Inflammatory macrophage (primary cell): ENCODE measurements at places on chromosomes 3 and 15.

DNA sequence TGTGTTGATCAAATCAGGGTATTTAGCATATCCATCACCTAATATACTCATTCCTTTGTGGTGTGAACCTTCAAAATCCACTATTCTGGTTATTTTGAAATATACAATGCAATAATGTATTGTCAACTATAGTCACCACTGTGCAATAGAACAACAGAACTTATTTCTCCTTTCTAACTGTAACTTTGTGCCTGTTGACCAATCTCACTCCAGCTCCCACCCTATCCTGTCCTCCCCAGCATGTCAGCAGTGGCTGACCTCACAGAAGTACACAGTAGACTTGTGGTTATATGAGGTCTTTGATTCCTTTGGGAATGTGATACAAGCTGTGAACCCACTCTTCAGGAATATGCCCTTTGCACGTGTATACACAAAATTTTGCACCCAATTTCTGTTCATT lies 64.2 kb downstream of the ECT2 start:
- peak; percentile 62 for DNase-seq

DNA sequence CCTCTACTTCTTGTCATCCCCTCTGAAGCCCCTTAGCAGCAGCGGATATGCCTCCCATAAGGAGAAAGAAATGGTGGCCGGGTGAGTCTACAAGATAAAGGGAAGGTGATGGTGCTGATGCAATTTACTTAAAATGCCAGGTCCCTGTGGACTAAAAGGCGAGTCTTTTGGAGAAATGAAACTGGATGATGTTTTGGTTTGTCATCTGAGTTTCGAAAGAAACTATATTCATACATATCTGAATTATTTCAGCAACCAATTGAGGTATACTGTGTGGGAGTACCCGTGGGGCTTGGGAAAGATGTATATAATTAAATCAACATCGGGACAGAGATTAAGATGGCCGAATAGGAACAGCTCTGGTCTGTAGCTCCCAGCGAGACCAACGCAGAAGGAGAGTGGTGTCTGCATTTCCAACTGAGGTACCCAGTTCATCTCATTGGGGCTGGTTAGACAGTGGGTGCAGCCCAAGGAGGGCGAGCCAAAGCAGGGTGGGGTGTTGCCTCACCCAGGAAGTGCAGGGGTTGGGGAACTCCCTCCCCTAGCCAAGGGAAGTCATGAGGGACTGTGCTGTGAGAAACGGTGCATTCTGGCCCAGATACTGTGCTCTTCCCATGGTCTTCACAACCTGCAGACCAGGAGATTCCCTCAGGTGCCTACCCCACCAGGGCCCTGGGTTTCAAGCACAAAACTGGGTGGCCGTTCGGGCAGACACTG lies 210.6 kb upstream of the CHRM5 start:
- peak; percentile 73 for DNase-seq

- DNase-seq = no peak
These were observed 55.6 kb downstream of the SLC6A6 start for GRCh38 chr3:14457999-14458398.

DNA sequence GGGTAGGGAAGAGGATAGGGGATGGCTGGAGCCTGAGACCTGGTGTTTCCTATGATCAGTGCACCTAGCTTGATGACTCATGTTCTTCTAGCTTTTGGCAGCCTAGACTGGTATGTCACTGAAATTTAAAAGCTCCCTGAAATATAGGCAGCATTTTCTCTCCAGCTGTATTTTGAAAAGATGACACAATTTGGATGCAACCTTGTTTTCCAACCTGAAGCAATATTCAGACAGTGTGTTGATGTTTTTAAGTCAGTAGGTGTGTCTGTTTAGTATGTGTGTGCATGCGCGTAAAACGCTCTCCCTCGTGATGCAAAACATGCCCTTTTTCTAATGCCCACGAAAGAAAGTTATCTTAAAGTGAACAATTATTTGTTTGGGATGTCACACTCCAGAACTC lies 58.5 kb downstream of the RPL22L1 start:
- no peak for DNase-seq

DNA sequence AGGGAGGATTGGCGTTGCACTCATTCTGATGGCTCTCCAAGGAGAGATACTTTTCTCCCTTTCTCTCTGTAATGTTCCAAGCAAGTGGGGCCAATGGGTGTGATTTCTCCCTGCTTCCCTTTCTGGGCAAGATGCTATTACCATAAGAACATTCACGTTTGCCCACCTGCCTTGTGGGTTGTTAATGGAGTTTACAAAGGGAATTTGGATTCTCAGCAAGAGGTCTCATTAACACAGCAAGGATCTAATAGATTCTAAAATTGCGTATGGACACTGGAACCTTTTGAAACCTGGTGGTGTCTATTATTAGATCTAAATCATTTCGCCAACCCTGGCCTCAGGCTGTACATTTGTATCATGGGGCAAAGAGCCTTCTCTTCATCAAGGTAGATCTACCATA lies 74.1 kb downstream of the SLCO3A1 start:
- DNase-seq = no peak

GRCh38 chr3:141412087-141412935 lies 44.0 kb downstream of the ZBTB38 start:
- DNase-seq = peak; percentile 65

DNA sequence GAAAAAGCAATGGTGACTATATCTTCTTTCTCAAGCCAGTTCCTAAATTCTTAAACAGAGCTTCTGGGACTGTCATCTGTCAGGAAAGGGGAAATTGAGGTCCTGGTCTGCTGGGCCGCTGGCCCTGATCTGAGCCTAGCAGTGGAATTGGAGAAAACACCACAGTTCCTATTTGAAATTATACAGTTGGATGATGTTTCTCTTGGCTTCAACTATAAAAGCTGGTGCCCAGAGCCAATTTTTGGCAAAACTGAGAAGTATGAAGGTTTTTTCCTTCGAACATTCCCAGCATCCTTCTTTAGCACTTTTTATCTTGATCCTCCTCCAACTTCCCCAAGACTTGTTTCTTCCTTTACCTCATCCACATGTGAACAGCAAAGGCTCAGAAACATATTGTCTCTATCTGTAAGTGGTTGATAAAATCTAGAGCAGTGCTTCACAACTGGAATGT lies 83.9 kb downstream of the CD47 start:
- DNase-seq = peak; percentile 74

GRCh38 chr3:100737334-100737733 lies 28.0 kb downstream of the TFG start:
- peak; percentile 8 for DNase-seq

GRCh38 chr3:147299656-147300055 lies 106.7 kb downstream of the ZIC4 start:
- no peak for DNase-seq

GRCh38 chr3:13278783-13279531 lies 141.2 kb downstream of the NUP210 start:
- no peak for DNase-seq

DNA sequence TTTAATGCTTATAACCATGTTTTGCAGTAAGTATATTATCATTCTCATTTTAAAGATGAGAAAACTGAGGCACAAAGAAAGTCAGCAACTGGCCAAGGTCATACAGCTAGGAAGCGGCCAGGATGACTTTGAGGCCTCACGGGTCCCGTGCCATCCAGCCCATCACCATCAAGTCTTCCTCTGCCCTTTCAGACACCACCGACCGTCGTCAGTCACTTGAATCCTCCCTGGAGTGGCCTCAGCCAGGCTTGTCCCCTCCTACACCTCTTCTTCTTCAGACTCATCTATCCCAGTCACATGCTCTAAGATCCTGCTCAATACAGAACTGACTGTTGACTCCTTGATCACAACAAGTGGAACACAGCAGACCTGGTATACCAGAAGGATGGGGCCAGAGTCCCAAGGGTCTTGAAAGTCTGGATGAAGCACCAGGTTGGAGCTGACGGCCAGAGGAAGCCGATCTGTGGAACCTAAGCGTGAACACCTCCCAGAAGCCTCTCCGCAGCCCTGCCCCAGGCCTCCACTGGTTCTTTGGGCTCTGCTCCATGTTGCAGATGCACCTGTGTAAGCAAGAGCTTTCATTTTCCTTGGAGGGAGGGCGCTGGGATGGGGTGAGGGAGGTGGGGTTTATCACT lies 22.1 kb downstream of the ITGA11 start:
- DNase-seq = no peak

DNA sequence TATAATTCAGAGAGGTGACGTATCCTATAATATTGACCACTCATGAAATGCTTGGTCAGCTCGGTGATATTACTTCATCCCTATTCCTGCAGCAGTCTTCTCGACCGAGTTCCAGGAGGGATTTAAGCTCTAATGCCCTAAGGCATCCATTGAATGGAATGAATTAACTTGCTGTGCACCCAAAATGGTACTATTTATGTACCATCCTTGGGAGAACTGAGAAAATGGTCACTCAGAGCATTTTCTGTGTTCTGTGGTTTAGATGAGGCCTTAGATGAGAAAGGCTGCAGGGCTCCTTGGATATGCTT lies 638 bp downstream of the BLOC1S6 start:
- DNase-seq = no peak

DNA sequence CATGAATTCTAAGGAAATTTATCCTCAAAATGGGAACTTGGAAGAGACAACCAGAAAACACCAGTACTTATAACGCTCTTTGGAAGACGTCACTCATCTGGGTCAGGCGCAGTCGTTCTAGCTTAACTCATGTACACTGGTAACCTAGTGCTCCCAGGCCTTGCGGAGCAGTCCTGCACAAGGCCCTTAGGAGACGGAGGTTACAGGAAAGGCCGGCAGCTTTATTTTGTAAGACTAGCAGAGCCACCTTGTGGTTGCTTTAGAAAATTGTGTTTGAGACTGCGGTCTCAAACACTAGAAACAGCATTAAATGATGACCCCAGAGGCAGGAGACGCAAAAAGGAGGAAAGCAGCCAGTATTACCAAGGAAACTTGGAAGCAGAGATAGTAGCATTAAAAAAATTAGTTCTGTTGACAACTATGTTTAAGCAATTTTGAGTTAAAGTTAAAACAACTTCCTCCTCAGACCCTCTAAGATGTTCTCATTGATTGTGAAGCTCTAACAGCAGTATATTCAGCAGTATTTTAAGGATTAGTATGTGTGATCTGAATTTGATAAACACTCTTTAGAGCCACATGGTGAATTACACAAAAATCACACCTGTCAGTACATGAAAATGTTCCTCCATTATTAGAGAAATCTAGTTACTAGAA lies 141.9 kb upstream of the C2CD4B start:
- peak; percentile 54 for DNase-seq
